ENCODE measurements at places on chromosomes 7 and 10.

DNA sequence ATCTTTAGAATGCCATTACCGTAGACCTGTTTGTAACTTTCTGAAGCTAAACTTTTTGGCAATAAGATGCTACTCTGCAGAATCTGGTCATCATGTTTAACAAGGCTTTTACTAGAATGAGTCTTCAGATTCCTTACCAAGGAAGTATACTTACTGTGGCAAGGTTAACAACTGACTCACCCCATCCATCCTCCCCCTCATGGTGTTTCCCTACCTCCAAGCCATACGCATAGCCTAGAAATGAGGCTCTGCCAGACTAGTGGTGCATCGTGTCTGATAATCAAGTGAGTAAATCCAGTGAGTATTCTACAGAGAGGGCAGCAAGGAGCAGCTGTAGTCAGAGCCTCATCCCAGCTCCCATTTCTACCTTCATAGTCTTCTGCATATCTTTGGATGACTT, 223.6 kb downstream of the IPMK start:
- no peak for DNase-seq

- DNase-seq = no peak
Observed at GRCh38 chr7:70268179-70268578, 669.9 kb downstream of the AUTS2 start.

DNA sequence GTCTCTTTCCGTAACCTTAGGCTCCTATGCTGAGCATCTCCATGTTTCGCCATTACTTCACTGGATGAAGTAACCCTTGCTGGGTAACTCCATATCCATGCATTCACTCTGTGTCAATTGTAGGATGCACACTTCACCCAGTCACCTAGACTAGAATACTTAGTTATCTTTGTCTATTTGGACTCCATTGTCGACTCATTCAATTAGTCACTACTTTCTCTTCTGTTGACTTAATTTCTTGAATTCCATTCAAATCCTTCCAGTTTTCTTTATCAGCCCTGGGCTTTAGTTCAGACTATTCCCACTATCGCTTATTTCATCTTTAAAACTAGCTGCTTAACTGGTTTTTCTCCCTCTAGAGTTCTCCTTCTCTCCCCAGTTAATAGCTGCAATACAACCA, 111.3 kb upstream of the TNS3 start:
- no peak for DNase-seq

DNA sequence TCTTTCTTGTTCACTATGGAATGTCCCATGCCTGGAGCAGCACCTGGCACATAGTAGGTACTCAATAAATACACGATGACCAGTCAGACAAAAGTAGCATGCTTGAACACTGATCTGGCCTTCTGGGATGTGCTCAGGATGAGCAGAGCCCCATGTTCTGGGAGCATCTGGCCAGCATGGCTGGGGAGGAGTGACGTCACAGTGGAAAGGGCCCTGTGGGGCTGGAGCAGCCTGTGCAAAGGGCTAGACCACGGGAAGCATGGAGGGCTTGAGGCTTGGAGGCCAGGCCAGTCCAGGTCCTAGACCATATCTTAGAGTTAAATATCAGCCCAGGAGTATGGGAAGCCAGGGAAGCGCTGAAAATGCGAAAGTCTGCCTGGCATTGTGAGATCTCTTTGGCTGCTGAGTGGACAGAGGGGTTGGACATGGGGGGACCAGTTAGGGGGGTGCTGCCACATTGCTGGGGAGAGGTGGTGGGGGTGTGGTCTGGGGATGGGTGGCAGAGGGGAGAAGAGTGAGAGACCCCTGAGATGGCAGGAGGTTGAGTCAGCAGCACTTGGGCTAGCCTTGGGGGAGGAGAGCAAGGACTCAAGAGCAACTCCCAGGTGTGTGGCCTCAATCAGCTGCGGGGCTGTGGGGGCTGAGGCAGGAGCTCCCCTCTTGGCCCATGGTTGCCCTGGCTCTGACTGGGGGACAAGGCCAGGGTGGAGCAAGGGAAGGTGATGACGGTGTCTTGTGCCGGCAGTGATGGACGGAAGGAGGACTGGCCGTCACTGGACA, 34.9 kb downstream of the ZCCHC24 start:
- DNase-seq = no peak

DNA sequence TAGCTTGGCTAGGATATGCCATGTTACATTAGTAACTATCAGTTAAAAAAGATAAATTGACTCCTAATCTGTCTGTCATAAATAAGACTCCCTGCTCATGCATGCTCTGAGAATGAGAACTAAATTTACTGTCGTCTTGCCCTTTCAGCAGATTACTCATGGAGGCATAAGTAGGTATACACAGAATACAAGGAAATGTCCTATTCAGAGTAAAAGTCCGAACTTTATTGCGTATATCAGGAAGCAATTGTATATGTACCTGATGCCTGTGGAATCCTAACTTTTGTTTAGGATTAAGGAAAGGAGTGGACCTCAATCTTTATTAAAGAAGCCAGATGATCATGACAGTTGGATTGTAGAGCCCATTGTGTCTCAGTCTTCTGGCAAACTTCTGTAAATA, 118.6 kb downstream of the THSD7A start:
- DNase-seq = no peak

GRCh38 chr7:139639563-139639962, 116.1 kb downstream of the CLEC2L start:
- no peak for DNase-seq

- DNase-seq = no peak
Observed at GRCh38 chr10:101856626-101857025, 13.0 kb upstream of the KCNIP2 start.

DNA sequence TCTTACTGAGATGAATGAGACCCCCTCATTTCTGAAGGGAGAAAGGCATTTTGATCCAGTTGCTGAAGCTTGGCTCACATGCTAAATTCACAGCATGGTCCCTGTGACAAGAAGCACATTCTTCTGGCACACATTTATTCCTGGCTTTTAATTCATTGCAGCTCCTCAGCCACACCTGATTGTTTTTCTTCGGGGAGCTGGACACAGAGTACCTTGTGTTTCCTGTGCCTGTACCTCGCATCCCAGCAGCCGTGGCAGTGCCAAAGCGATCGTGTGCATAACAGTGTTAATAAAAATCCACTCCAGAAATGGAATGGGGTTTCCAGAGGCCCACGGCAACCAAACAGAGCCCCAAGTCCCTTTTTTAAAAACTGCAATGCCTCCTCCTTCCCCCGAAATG, 615.3 kb upstream of the MGMT start:
- no peak for DNase-seq

DNA sequence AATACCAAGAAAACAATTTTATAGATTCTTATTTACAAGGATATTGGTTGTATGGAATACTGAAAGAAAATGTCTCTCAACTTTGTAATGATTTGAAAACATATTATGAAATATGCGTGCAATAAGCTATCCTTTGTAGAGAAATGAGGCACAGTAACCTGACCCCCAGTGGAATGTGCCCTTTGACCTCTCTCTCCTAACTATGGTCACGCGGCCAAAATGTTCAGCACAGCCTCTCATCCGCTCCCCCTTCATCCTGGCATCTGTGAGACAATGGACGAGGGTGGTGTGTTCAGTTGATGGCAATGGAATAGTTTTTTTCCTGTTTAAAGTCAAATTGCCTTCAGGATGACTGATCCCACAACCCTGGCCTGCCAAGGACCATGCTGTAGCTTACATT, 13.3 kb downstream of the BEND7 start:
- DNase-seq = no peak

GRCh38 chr7:51639661-51640334, 323.2 kb upstream of the COBL start:
- DNase-seq = no peak

DNA sequence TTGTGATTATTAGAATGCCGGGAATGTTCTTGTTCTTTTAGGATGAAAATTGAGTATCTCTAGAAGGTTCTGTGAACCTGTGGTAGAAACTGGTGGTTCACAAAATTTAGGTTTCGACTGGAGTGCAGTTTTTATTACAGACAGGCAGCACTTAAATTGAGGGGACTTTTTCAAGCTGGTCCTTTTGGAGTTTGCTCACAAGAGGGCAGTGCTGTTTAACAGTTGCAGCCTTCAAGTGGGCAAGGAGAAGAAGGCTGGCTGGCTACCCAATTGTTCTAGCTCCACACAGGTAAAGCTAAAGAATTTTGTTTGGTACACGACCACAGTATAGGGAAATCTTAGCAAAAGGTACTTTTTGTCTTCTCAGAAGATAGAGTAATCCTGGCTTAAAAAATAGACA, 233.6 kb downstream of the SNX13 start:
- peak; percentile 50 for DNase-seq

DNA sequence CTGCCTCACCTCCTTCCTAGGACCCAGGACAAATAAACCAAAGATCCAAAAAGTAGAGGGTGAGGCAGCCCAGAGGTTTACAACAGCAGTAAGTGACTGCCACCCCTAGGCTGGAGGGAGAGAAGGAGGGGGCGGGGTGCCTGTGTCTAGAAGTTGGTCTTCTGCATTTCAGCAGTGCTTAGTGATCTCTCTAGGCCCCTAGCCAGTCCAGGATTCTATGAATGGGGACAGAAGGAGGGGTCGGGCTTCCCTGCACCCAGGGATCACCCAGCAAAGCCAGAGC, 62.8 kb upstream of the KDM7A start:
- no peak for DNase-seq

DNA sequence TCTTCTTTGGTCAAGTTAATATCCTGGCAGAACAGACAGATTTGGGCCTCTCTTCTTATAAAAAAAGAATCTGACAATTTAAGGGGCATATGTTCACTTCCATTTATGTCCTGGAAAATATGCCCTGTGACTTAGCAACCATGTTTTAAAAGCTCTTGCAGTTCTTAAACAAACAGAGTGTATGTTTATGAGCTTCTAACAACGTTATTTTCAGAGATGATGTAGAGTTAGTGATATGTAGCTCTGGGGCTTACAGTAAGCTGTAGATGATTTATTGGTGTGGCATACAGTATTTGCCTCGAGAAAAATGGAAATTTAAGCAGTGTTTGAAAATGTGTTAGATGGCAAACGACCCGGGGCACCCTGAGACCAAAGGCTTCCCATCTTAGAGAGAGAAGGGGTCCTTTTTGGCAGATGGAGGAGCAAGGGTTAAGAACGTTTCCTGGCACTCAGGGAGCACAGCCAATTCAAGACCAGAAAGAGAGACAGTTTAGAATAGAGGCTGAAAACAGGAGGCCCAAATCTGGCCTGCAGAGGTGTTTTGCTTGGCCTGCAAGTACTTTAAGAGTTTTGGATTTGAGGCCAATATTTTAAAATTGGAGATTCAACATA, 397.5 kb downstream of the KCNMA1 start:
- DNase-seq = no peak

DNA sequence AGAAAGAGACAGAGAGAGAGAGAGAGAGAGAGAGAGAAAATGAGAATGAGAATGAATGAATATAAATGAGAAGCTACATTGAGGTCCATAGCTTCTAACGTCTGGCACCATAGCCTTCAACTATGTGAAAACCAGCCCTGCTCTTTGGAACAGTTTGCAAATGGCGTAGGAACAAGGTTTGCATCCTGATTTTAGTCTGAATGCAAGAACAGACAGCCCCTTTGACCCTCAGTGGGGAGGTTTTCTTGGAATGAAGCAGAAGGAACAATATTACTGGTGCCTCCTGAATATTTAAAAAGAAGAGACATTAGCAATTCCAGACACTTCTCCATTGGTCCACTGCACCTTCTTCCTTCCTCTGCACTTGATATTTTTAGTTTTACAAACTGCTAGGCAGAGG, 23.0 kb downstream of the LHPP start:
- DNase-seq = no peak

DNA sequence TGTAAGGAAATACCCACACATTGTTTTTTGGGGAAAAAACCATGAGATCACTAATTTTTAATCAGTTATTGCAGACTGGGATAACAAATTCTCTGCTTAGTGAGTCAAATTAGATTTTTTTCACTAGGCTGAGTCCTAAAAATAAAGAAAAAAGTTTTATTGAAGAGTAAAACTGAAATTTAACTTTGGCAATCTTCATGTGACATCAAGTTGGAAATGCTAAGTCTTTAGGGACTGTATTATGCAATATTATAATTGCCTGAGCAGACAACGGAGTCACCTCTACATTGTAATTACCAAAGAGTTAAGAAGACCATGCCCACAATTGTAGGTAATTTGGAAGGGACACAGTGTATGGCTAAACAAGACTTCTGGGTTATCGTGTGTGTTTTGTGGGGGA, 2.2 kb upstream of the CLEC5A start:
- no peak for DNase-seq

DNA sequence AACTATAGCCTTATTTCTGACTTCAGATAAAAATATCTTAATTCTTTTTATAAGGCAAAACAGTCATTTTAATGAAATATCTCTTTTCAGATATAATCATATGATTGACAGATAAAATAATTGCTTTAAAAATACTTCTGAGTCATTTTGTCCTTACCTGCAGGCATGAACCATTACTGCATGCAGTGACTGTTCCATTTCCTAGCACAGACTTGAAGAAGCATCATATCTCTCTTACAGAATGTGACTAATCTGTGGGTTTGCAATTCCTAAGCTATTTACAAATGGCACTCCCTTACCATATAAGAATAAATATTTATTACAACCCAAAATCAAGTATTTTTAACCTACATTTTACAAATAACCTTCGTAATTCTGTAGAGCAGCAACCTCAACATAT, 120.7 kb downstream of the SRPK2 start:
- DNase-seq = peak; percentile 57

- DNase-seq = no peak
Observed at GRCh38 chr10:124011464-124011863, 81.9 kb downstream of the CHST15 start.

GRCh38 chr7:55019191-55019690, 424 bp downstream of the EGFR start:
- DNase-seq = no peak

DNA sequence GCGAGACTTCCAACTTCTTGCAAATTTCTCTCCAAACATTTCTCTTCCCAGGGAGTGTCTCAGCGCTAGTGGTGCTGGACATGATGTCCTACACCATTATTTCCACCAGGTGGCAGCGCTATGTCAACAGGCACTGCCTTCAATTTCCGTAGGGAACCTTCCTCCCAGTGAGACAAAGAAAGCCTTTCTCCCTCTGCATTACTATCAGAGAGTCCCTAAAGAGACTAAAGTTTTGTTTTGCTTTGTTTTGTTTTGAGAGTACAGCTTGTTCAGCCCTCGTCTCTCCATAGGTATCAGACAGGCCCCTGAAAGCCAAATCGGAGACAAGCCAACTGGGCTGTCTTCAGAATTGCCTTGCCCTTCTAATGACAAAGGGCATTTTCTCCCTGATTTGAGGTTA, 44.2 kb upstream of the GGCT start:
- peak; percentile 42 for DNase-seq

GRCh38 chr7:2040893-2041270, 191.9 kb downstream of the MAD1L1 start:
- DNase-seq = no peak
